ENCODE measurements at places on chromosomes 7 and 10.

DNA sequence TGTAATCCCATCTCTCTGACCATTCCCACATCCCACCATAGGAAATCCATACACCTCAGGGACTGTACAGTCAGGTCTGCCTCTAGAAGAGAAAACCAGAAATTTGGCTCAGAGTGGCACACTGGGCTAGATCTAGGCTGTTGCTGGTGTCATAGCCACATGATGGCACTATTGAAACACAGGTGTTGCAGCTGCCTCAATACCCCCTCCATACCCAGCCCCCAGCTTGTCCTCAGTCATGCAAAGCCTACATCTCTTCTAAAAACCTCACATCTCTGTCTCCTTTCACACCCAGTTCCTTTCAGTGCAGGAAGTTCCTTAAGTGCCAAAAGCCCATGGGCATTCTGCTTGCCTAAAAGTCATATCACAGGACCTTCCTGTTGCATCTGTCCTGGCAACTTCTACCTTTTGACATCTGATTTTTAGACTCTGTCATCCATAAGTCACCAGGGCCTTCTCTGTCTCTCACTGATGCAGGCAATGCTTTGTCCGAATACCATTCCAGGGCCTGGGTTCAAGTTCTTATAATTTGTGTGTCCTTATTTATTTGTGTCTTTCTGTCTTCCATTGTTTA lies 27.0 kb upstream of the HIBADH start:
- no peak for DNase-seq

- no peak for DNase-seq
These were observed 217.7 kb upstream of the ETV1 start for GRCh38 chr7:14207138-14207537.

DNA sequence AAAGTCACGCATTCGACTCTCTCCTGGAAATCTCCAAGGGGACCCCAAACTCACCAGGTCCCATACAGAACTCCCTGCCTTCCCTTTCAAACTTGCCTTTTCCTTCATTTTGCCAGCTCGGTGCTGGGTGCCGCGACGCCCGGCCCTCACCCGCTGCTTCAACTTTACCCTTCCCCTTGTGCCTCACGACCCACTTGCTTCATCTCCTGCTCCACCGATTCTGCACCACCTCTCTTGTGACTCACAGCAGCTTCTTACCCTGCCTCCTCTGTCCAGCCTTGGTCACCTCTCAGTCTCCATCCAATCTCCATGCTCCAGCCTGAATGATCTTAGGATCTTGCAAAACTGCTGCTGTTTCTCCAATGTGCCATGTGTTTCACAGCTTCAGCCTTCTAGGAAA lies 59.9 kb downstream of the PRKCQ start:
- no peak for DNase-seq

DNA sequence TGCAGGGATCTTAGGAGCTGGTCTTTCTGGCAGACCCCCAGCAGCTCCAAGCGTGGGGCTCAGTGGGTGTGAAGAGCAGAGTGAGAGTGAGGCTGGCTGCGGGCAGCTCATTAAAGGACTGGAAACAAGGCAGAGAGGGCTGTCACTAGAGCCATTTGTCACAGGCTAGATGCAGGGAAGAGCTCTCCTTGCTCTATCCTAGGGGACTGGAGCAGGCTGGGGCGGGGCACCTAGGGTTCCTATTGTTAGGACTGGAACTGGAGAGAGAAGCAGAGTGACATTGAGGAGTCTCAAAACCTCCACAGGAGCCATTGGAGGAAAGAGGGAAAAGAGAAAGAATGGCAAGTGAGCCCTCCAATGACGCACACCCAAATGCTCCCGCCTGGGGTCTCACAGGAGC lies 772 bp upstream of the DDC start:
- DNase-seq, result no peak

DNA sequence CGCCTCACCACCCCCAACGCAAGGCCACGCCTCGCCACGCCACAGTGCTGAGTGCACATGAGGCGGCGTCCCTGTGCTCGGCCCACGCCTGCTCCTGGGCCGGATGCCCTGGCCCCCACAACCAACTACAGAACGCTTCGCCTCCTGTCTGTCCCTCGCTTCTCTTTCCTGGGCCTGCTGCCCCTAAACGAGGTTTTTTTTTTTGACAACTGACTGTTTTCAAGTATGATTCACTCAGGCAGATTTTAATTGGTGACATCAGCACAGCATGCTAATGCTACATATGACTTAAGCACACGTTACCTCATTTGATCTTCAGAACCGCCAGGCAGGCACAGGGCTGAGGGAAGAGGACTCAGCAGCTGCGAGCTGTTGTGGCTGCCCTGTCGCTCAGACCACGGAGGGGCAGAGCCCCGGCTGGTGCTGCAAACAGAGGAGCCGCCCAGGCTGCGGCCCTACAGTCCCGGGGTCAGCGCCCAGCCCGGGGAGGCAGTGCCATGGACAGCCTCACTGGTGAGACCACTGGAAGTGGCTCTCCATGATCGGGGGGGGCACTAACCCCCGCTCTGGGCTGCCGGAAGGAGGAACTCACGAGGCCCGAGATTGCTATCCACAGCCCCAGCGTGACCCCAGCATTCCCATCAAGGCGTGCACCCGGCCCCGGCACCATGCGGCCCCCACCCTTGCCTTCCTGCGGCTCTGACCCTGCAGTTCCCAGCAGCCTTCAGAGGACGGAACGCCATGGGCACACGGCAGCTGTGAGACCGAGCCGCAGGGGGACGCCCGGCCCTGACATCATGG lies 212.8 kb downstream of the MAD1L1 start:
- DNase-seq, result peak; percentile 26

All from stimulated activated CD4-positive, alpha-beta T cell treated with anti-CD3 and anti-CD28 coated beads, Interleukin-2, amount 100 ng/mL, for 4 hours (primary cell).